ENCODE measurements at places on chromosomes 5 and 9.

- DNase-seq: no peak
Observed at GRCh38 chr5:64654561-64654938, 35.8 kb upstream of the SHISAL2B start.

- DNase-seq: no peak
Observed at GRCh38 chr5:164893071-164893470, 1387.7 kb downstream of the MAT2B start.

DNA sequence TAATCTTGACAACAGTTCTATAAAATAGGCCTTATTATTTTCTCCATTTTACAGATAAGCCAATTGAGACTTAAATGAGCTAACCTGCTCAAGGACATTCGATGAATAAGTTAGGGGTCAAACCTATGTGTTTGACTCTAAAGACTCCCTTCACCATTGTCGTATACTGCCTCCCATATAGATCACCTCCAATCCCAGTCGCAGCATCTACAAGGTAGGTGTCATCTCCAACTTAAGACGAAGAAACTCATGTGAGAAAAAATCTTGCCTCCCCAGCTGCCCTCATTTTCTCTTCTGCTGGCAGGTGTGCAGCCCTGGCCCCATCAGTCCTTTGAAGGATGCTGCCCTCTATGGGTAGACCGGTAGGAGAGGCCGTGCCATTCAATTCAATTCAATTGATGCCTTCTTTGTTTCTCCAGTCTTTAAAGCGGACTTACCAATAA is 75.2 kb upstream of the SMARCA2 start:
- no peak for DNase-seq

GRCh38 chr9:106864373-106865143 is 1.6 kb downstream of the ZNF462 start:
- DNase-seq: no peak

- DNase-seq: no peak
Observed at GRCh38 chr5:158609333-158610050, 490.2 kb downstream of the EBF1 start.

- no peak for DNase-seq
Observed at GRCh38 chr9:5897851-5898250, 7.2 kb downstream of the MLANA start.

DNA sequence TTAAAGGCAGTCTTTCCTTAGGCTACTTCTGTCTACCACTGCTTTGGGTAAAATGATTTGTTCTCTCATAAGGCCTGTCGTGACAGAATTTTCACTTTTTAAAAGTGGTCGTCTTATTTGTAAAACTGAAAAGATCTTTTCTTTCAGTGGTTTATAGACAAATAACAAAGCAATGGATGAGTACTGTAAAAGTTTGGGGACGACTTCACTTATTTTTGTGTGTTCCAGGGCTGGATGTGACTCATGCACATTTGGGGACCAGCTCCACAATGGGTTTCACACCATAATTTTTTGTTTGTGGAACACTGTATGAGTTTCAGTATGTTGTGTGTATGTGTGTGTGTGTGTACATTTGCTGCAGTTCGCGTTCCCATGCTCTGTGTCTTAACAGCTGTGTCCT is 53.6 kb downstream of the ARHGAP26 start:
- DNase-seq: no peak

DNA sequence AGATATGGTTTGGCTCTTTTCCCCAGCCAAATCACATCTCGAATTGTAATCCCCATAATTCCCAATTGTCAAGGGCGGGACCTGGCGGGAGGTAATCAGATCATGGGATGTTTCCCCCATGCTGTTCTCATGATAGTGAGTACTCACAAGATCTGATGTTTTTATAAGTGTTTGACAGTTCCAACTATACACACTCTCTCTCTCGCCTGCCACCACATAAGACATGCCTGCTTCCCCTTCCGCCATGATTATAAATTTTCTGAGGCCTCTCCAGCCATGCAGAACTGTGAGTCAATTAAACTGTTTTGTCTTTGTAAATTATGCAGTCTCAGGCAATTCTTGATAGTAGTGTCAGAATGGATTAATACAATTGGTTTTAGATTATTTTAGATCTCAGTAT is 475.7 kb upstream of the CYLC2 start:
- DNase-seq: no peak

- DNase-seq: no peak
Observed at GRCh38 chr5:33843579-33843978, 48.2 kb downstream of the ADAMTS12 start.

DNA sequence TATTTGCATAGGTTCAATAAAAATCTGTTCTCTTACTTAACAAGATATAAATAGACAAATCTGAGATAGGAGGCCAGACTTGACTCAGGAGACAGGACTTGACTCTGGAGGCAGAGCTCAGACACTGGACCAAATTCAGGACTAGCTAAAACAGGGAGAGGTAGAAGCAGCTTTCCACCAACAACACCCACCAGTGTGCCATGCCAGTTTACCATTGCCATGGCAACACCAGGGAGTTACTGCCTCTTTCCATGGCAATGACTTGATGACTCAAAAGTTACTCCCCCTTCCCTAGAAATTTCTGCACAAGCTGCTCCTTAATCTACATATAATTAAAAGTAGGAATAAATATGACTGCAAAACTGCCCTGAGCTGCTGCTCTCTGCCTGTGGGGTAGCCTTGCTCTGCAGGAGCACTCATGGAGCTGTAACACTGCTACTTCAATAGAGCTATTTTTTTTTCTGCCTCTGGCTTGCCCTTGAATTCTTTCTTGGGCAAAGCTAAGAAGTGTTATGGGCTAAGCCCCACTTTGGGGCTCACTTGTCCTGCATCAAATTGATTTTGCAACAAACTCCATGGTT is 473.0 kb downstream of the PLK2 start:
- DNase-seq: no peak

DNA sequence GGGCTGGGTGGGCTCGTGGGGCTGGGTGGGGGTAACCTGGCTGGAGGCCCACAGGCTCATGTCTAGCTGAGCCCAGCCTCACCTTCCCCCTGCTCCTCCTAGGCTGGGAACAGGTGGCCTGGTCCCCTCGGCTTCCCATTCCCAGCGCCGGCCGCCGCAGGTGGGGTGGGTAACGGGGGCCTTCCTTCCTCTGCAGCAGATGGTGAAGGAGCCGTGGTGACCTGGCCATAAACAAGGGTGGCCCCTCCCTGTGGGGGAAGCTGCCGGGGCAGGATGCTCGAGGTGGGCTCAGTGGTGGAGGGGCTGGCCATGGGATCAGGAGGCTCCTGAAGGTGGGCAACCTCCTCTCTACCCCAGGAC is 41.0 kb upstream of the EGFL7 start:
- no peak for DNase-seq

- DNase-seq: no peak
Observed at GRCh38 chr9:37995348-37995737, 73.7 kb downstream of the SHB start.

DNA sequence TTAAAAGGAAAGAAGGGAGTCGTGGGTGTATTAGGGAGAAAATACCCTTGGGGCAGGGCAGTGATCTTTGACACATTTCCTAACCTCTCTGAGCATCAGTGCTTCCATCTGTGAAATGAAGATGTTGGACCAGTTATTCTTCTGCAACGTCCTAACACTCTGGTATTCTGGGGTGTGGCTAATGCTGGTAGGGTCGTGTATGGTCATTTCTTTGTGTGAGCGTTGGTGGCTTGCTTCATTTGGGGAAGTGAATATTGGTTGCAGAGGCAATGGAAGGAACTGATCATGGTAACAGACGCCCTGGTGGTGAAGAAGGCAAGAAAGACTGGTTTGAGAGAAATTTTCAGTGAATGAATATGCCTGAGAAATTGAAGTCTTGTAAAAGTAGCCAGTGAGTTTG is 67.9 kb upstream of the TTC23L start:
- DNase-seq: no peak

GRCh38 chr5:27705661-27706060 is 667.3 kb upstream of the CDH9 start:
- no peak for DNase-seq

DNA sequence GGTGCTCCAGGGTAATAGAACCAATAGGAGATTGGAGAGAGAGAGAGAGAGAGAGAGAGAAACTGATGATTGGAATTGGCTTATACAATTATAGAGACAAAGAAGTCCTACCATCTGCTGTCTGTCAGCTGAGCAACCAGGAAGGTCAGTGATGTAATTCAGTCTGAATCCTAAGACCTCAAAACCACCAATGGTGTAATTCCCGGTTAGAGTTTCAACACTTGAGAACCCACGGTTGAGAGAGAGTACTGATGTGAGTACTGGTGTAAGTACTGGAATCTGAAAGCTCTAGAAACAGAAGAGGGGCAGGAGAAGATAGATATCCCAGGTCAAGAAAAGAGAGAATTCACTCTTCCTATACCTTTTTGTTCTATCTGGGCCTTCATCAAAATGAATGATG is 775.8 kb downstream of the EFNA5 start:
- no peak for DNase-seq

DNA sequence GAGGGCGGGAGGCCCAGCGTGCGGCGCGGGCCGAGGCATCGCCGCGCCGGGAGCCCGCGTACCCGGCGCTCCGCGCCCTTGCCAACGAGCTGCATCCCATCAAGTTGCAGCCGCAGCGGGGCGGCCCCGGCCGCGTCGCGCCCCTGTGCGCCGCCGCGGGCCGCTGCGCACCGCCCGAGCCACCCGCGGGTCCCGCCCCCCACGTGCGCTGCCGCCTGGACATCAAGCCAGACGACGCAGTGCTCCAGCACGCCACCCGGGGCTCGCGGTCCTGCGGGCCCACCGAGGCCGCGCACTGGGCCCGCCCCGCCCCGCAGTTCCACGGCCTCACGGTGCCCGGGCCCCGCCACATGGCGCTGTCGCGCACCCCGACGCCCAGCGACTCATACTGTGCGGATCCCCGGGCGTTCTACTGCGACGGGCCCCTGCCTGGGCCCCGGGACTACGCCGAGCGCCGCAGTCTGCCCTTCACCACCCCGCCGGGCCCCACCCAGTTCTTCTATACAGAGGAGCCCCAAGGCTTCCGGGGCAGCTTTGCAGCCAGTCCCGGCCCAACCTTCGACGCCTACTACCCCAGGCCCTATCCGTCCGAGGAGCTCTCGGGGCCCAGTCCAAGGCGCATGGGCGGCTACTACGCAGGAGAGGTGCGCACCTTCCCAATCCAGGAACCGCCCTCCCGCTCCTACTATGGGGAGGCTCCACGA is 2.6 kb downstream of the AJM1 start:
- no peak for DNase-seq

DNA sequence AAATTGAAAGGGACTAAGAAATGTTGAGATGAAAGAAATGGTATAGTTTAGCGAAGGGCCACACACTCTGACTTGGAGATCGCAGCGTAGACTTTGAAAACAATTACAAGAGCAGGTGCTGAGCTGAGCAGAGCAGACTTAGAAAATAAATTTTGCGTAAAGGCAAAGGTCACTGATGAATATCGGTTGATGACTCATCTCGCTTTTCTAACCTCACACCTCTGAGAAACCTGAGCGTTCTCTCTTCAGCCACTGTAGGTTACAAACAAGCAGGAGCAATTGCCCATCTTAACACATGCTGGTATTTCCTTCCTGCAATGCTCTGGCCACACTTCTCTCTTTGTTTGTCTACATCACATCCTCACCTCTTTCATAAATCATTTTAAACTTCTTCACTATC is 190.6 kb upstream of the C9orf72 start:
- no peak for DNase-seq

- no peak for DNase-seq
Observed at GRCh38 chr9:129776566-129776937, 23.7 kb upstream of the PTGES start.

- no peak for DNase-seq
Observed at GRCh38 chr9:134294153-134295071, 31.8 kb upstream of the RXRA start.

- DNase-seq: peak; percentile 75
Observed at GRCh38 chr9:109328978-109329637, 8.2 kb upstream of the EPB41L4B start.

GRCh38 chr5:84184857-84185256 is 199.8 kb downstream of the EDIL3 start:
- no peak for DNase-seq

GRCh38 chr5:88734191-88734640 is 148.8 kb downstream of the MEF2C start:
- DNase-seq: no peak

DNA sequence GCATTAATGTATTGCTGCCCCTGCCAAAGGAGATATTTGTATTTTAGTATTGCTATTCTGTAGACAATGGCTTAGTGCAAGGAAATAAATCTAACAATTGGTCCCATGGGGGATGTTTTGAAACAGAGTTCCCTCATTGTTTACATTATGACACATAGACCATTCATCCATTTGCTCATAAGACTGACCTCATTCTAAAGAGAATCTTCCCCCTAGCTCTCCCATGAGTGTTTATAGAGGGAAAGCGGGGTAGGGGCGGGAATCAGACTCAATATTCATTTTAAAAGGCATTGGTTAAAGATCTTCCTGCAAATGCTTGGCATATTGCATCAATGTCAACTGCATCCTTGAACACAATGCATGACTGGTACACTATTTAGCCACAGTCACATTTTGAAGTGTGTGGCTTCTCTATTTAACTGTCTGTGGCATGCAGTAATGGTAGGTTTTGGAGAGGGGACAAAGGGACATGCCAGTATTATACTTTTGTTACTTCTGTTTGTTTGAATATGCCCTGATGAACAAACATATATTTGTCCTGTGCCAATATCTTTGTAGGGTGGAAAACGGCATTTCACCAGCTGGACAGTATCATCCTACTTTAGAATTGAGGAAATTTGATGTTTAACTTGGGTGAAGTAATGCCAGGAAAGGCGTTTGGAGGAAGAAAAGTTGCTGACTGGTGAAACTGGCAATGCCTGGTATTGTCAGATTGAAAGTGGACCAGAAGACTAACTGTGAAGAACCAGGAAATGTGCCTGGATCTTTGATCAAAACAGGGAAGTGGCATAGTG is 84.1 kb upstream of the MEGF10 start:
- DNase-seq: no peak

DNA sequence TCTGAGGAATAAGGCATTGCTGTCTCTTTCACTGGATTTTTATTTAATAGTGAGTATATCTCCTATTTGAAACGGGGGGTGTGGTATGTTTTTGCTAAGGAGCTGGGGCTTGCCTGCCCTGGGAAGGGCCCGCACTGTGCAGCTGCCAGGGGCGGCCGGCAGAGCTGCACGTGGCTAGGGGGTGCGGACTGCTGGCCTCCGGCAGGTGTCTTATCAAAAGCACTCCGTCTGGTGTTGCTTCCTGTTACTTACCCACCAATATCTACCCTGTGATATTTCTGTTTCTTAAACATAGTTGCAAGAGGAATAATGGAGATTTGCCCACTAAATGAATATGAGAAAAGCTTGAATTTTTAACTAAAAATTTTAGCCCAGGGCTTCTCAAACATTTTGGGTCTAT is 232.0 kb downstream of the IRX1 start:
- no peak for DNase-seq

- no peak for DNase-seq
Observed at GRCh38 chr5:54558362-54558761, 40.8 kb downstream of the SNX18 start.

- no peak for DNase-seq
Observed at GRCh38 chr9:68896486-68896885, 117.4 kb downstream of the PRKACG start.
